ENCODE measurements at places on chromosomes 2 and 18.

DNA sequence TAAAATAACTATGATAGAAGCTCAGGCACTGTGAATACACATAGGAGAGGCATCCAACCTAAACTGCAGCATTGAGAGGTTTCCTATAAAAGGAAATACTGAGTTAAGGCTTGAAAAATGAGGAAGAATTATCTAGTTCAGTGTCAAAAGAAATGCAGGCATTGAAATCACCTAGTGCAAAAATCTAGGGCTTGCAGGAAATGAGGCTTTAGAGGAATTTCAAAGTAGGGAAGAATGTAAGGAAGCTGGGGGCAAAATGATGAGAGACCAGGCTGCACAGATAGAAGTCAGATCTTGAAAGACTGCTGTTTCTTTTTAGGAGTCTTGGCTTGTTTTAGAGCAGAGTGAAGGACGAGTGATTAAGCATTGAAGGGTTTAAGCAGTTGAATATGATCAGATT lies 28.1 kb upstream of the SCYGR2 start:
- DNase-seq: no peak

GRCh38 chr2:196853301-196854087 lies 44.3 kb upstream of the C2orf66 start:
- DNase-seq: no peak

DNA sequence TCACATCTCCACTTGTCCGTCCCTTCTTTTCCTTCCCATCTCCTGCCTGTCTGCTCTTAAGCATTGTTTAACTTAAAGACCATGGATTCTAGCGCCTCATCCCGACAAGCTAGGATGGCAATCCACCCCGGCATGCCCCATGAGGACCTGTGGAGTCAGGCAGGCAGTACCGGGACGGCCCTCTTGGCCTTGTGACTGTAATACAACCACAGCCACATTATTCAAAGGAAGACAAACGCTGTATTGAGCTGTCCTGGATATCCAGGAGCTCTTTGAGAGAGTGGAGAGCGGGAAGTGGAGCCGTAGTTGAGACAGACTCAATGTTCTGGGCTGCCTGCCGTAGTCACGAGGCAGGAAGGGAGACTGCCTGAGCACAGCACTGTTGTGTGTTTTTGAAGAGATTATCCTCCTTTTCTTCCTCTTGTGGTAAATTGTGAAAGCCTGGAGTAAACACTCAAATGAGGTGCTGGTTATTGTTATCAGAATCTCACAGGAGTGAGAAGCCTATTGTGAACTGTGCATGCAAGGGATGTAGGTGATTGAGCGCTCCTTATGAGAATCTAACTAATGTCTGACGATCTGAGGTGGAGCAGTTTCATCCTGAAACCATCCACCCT lies 929.8 kb upstream of the CNTNAP5 start:
- no peak for DNase-seq

DNA sequence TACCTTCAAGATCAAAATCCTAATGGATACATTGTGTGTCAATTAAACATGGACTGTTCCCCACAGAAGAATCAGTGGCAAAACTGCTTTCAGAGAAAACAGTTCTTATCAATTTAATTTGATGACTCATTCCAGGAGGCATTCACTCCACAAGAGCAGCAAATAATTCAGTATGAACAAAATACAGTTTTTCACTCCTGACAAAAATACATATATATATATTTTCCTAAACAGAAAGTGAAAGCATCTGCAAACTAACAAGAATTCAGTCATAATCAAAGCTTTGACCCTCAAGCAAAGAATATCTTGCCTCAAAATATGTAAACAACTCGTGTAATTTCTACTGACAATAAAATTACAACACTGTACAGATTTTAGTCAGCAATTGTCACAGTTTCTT lies 685.1 kb upstream of the SLC8A1 start:
- DNase-seq: no peak

GRCh38 chr2:72082021-72082601 lies 65.6 kb downstream of the CYP26B1 start:
- no peak for DNase-seq

DNA sequence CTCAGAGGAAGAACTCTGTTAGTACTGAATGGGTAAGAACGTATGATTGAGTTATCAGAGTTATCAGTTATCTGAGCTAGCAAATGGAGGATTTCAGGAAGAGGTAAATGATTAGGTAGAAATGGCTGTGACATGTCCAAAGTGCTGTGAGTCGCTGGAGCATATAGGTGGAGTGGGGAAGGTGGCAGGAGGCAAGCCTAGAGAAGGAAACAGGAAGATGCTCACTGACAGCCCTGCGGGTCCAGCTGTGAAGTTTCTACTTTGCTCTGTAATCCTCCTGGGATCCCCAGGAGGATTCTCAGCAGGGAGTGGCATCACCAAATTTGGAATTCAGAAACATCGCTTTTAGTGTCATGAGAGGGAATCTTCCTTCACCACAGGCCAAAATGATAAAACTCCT lies 52.0 kb downstream of the GYPC start:
- no peak for DNase-seq

GRCh38 chr18:50879302-50880118 lies 592 bp downstream of the ME2 start:
- no peak for DNase-seq

- no peak for DNase-seq
Measured at GRCh38 chr2:197433780-197434438, 919 bp downstream of the SF3B1 start.

- DNase-seq: no peak
Measured at GRCh38 chr2:98522854-98523253, 78.2 kb downstream of the INPP4A start.

DNA sequence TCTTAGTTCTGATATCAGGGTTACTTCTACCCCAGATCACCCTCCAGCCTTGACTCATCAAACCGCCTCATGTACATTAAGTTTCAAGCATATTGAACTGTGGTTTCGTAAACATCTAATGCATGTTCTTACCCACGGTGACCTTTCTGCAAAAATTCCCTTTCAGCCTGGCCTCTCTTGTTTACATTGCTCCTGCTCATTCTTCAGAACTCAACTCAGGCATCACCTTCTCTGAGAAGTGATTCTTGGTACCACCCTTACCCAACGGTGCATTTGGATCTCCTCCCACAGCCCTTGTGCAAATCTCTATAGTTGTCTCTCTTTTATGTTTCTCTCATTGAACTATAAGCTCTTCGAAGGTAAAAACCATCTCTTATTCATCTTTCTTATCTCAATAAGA lies 503.1 kb upstream of the PKDCC start:
- DNase-seq: no peak

GRCh38 chr2:147424766-147425165 lies 420.1 kb upstream of the ACVR2A start:
- no peak for DNase-seq

GRCh38 chr2:96209011-96209728 lies 543 bp upstream of the STARD7 start:
- DNase-seq: no peak

GRCh38 chr2:70516596-70516995 lies 37.0 kb downstream of the TGFA start:
- DNase-seq: no peak

DNA sequence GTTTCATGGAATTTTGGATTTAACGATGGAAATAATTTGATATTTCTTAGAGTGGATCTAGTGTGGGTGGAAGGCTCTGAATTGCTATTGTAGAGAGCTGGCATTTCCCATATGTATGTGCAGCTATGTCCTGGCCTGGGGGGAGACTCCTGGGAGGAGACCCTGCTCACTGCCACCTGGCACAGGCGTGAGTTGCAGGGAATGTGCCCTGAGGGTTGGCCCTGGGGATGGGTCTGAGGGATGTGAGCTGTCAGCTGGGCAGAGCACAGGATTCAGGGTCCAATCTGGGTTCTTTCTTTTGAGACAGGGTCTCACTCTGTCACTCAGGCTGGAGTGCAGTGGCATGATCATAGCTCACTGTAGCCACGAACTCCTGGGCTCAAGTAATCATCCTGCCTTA lies 120.2 kb downstream of the CLIP4 start:
- DNase-seq: no peak

- DNase-seq: no peak
Measured at GRCh38 chr18:33682436-33682835, 104.4 kb downstream of the ASXL3 start.

DNA sequence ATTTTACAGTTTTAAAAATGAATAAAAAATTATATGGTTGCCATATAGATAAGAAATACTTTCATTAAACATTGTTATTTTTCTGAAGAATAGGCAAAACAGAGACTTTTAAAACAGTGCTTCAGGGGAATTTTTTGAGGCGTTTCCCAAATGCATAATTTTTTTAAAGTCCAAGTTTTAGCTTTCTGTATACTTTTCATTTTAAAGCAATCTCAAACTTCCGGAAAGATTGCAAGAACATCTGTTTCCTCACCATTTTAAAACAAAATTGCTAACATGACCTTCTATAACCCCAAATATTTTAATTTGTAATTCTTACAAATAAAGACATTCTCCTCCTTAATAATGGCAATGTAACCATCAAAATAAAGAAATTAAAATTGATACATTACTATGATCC lies 15.1 kb upstream of the MBD2 start:
- no peak for DNase-seq

- no peak for DNase-seq
Measured at GRCh38 chr2:140814141-140814540, 1316.7 kb downstream of the LRP1B start.

DNA sequence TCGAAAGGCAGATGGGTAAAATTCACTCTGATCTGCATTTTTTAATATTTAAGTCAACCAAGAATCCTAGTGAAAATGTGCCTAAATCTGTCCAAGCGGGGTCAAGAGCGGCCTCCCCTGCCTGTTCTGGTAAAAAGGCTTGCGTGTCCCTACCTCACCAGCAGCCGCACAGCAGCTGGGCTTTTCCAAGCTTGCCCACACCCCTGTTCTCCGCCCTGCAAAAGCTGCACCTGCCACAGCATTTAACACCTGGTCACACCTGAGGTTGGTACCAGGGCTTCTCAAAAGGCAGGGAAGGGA lies 25.8 kb upstream of the TMEM182 start:
- no peak for DNase-seq

- DNase-seq: no peak
Measured at GRCh38 chr18:54673936-54674335, 82.9 kb downstream of the DYNAP start.

DNA sequence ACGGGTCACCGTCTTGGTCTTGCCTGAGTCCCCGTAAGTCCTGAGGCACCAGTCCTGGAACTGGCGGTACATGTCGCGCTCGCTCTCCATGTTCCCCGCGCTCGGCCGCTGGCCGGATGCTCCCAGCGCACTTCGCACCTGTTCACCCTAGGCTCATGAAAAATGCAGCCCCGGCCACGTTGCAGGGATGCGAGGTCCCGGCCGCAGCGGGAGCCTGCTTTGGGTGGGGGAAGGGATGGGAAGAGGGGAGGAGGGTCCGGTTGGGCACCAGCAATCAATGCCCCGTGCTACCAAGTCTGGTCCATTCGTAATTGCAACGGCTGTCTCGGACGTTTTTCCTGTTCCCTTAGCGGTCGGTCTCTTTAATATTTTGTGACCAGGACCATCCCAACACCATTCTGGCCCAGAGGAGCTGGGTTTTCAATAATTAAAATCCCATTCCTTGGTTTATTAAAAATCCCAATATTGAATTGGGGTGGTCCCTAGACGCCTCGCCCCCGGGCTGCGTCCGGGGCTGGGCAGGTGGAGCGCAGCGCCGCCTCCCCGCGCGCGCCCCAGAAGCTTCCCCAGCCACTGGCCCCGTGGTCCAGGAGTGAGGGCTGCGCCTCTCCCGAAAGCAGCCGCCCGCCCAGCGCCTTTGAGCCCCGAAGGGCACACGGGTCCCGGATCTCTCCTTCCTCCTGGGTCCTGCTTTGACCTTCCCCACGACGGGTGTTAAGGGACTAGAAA lies 1.4 kb downstream of the NOL4 start:
- DNase-seq: no peak

GRCh38 chr2:127536707-127537541 lies 1.4 kb downstream of the MYO7B start:
- DNase-seq: no peak

- no peak for DNase-seq
Measured at GRCh38 chr2:36356298-36356989, 866 bp downstream of the CRIM1 start.
